ENCODE measurements at places on chromosomes 6 and 20. TPM values are rescaled to one million over a fixed set of nuclear protein-coding genes. Genes with fewer than 3 reads are reported as not detected.

HM13 gene
- total RNA-seq, result 136 TPM

PI16 gene
- total RNA-seq, result 383 TPM

GSTA3 gene
- not detected for total RNA-seq

OOEP gene
- total RNA-seq, result not detected

ADGB gene
- total RNA-seq, result 0.18 TPM

DBNDD2 gene
- total RNA-seq, result 123 TPM

KIAA1586 gene
- total RNA-seq, result 15.2 TPM

COX4I2 gene
- 9.5 TPM for total RNA-seq

LHFPL5 gene
- total RNA-seq, result not detected

NKX2-2 gene
- not detected for total RNA-seq

ACTL10 gene
- 0.96 TPM for total RNA-seq

RNF144B gene
- total RNA-seq, result 35.9 TPM

MAFB gene
- total RNA-seq, result 66.3 TPM

SOX18 gene
- 186 TPM for total RNA-seq

CASS4 gene
- total RNA-seq, result 3.4 TPM

APOBEC2 gene
- not detected for total RNA-seq

DAAM2 gene
- 61.5 TPM for total RNA-seq

Data from aorta (tissue), 5 donors.